ENCODE measurements at places on chromosomes 2 and 18.

DNA sequence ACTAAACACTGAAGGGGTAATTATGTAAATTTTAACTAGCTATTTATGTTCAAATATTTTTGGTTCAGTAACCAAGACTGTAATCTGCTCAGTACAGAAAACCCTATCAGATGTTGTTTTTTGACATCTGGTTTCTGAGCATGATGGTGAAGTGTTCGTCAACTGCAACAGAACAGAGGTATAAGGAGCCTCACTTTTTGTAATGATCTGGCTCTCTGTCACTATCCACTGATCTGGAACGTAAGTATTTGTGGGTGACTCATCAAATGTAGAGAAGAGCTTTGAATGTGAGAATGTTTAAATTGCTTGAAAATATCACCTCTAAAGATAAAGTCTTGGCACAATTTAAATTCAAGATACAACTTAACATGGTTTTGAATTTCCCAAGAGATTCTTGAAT, 213.6 kb upstream of the FAM98A start:
- no peak for DNase-seq

DNA sequence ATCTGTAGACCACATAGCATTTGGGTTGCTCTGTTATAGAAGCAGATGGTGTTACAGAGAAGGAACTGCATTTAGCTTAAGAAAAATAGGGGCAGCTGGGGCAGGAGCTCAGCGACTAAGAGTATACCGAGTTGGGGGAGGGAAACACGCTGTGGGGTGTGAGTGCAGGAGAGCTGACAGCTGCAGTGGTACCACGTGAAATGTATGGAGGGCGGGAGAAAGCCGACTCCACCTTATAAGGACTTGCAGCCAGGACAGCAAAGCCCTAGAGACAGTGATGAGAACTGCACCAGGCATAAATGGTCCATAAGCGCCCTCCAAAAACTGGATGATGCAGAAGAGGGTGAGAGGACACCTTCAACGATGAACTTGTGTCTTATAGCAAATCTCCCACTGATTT, 237.6 kb downstream of the PRKCE start:
- no peak for DNase-seq

- no peak for DNase-seq
Observed at GRCh38 chr2:170878066-170878465, 51.0 kb upstream of the GORASP2 start.

- no peak for DNase-seq
Observed at GRCh38 chr18:10702206-10702605, 176.4 kb downstream of the NAPG start.

- no peak for DNase-seq
Observed at GRCh38 chr2:114294741-114295140, 147.7 kb upstream of the DPP10 start.

GRCh38 chr2:73033142-73033765, 38.3 kb downstream of the SFXN5 start:
- no peak for DNase-seq

- no peak for DNase-seq
Observed at GRCh38 chr2:39735648-39736047, 43.4 kb downstream of the THUMPD2 start.

DNA sequence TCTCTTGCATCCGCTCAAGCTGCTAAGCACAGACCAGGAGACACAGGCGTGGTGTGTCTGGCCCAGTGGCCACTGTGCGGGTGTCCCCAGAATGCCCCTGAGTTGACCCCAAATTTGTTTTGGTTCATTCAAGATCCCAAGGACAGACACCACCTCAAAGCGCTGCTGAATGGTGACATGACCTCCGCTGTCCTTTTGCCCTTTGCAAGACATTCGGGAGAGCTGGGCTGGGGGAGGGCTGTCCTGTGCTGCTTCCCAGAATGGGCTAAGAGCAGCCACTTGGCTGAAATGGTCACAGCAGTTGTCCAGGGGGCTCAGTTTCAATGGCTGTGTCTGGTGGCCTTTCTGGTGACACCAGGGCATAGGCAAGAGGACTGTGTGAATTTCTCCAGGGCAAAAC, 84.1 kb downstream of the SMIM21 start:
- no peak for DNase-seq

- no peak for DNase-seq
Observed at GRCh38 chr2:212520340-212520739, 18.3 kb downstream of the ERBB4 start.

DNA sequence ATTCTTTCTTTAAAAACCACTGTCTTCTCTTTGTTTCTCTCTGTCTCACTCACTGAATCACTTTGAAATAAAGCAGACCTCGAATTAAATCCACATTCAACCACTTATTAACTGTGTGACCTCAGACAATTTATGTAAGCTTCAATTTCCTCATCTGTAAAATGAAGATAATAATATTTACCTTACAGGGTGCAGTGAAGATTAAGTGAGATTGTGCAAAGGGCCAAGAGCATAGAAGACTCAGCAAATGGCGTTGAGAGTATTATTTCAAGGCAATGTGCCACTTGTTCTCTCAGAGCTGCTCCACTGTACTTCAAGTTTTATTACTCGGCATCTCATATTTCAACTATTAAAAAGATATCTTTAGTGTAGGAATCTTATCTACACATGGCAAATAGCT, 454.2 kb upstream of the HNRNPA3 start:
- DNase-seq = no peak

- DNase-seq = no peak
Observed at GRCh38 chr2:176093145-176093897, 800 bp downstream of the HOXD13 start.

DNA sequence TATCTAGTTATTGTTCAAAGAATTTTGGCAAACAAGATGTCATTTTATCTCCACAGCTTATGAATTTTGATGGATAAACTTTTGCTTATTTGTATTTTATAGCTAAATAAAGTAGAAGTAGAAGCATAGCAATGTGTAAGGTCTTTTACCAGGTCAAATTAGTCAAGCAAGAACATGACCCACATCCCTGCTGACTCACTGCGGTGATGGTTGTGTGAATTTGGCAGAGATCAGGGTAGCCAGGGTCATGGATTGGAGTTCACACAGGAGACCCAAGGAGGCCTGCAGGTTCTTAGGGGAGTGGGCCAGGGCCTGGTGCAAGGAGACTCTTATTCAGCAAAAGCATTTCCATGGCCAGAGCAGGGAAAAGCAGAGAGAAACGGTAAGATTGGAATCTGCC, 18.7 kb downstream of the SP140 start:
- no peak for DNase-seq

GRCh38 chr18:78496079-78496478, 483.5 kb upstream of the SALL3 start:
- DNase-seq = no peak

DNA sequence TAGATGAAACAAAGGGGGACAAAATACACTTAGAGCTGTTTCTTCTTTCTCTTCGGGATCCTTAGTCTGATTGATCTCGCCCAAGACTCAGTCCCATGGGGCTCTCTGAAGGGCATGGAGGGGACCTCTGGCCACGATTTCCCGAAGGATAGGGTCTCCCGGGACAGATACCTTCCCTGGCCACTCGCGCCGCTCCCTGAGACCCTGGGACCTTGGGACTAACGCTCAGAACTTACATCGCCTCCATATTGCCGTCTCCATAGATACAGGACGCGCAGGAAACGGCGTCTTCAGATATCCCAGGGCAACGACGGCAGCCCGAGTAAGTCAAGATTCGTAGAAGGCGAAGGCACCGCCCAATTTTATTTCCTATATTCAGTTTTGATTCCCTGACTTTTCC, at the start of gene CFAP65:
CFAP65 (minus strand) TSS at position 265 of the 400 bp plus-strand sequence. CDS start 2,468 bp downstream, outside the sequence.
- peak; percentile 57 for DNase-seq

GRCh38 chr2:28717339-28717758, 34.3 kb upstream of the PPP1CB start:
- DNase-seq = no peak

DNA sequence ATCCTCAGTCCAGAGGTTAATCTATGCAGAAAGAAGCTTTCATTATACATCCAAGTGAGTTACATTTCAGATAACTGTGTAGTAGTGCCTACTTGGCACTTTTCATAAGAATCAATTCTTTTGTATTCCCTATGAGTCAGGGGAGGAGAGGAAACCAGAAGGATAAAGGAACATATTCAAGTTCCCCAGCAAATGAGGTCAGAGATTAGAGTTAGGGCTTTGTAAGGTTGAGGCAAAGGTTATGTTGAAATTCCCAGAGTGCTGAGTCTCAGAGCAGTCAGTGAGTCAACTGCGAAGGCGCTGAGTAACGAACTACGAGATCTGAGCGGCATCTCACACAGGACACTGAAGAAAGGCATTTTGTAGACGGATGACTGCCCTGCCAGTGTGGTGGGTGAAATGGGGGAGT, 25.1 kb upstream of the ME2 start:
- DNase-seq = no peak

- DNase-seq = no peak
Observed at GRCh38 chr2:113850687-113851086, 39.2 kb upstream of the ACTR3 start.

GRCh38 chr2:32135409-32135808, 30.3 kb upstream of the SLC30A6 start:
- peak; percentile 24 for DNase-seq

- DNase-seq = no peak
Observed at GRCh38 chr18:58861861-58862301, 2.8 kb upstream of the ZNF532 start.

- peak; percentile 61 for DNase-seq
Observed at GRCh38 chr2:215418064-215418963, 17.6 kb downstream of the FN1 start.

GRCh38 chr2:147683380-147683779, 161.4 kb upstream of the ACVR2A start:
- DNase-seq = no peak

DNA sequence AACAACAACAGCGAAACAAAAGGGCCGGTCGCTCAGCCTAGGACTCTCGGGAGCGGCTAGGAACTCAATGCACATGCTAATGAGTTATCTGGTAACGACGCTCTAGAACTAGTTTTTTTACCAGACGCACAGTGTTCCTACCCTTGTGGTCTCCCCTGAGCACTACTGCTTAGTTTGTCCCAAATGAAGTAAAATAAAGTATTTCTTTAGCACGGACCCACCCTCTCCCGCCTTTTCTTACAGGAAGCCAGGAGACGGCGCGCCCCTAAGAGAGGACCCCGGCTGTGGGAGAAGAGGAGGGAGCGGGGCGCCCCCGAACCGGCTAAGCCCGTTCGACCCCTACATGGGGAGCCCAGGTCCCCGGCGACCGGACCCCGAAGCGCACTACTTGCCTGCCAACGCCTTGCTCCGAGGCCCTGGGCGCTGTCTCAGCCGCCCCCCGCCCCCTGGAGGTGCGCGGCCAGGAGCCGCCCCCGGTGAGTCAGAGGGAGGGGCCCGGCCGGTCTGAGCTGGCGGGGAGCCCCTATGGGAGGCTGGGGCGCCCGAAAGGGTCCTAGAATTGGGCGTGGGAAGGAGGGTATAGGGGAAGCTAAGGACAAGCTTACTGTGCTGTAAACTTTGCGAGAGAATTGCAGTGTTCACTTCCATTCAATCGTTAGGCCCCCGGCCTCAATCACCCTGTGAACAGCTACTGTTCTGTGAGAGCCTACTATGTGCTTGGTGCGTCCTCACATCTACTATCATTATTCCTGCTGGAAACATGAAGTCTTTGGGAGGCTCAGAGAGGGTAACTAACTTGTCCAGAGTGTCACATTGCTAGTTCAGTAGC, 3.6 kb upstream of the CAPG start:
- no peak for DNase-seq

DNA sequence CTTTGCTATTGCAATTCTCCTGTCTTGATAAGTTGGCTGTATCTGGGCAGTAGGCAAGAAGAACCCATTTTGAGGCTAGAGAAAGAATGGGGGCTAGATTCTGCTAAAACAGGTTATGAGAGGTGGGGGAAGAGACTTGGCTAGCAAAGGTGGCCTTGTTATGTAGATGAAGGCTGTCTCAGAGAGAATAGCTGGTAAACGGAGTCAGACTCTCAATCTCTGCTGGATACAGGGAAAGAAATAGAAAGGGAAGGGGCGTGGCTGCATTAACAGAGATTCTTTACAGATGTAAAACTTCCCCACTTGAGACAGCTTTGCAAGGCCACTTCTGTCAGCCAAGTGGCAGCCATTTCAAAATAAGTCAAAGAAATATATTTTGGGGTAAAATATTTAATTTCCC, 38.1 kb upstream of the ARHGAP25 start:
- no peak for DNase-seq

- no peak for DNase-seq
Observed at GRCh38 chr2:226660526-226660925, 139.1 kb downstream of the IRS1 start.

GRCh38 chr18:48913201-48913600, 37.6 kb downstream of the SMAD7 start:
- DNase-seq = peak; percentile 16

DNA sequence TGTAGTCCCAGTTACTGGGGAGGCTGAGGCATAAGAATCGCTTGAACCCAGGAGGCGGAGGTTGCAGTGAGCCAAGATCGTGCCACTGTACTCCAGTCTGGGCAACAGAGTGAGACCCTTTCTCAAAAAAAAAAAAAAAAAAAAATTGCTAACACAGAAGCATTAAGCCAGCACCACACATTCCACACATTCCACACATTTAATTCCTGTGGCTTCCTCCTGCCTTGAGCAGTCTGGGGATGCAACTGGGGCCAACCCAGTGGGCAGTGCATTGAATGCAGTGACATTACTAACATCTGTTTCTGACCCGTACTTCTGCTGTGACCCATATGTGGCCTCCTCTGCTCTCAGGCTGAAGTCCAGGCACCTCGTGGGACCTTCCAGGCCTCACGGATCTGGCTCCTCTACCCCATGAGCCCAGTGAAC, 107.0 kb downstream of the BCL2L11 start:
- DNase-seq = peak; percentile 57

- no peak for DNase-seq
Observed at GRCh38 chr18:79211844-79212243, 142.7 kb downstream of the ATP9B start.

- no peak for DNase-seq
Observed at GRCh38 chr2:121207494-121207893, 77.5 kb downstream of the TFCP2L1 start.

DNA sequence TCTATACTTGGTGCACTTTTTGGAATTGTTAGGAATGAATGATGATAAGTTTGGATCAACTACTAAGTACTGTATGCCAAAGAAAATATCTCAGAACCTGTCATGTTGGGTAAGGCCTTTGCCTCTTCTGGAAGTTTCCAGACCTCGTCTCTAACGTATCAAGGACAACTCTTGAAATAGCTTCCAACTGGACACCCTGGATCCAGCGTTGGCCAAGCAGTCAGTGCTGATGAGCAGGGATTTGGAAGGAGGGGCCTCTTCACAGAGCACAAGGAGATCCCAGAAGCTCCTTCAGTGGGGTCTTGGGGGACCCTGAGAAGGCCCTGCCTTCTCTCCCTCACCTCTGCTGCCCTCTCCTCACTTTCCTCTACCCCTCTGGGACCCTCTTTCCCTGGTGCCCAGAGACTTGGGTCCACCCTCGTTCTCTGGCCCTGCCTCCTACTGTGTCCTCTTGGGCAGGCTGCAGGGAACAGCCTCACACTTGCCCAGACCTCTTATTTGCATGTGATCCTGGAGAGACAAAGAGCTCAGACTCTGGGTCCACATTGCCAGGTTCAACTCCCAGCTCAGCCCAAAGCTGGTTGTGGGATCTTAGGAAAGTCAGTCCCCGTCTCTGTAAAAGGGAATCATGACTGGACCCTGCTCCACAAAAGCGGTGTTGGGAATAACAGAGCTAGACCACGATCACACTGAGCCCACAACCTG, 145.8 kb downstream of the COL6A3 start:
- no peak for DNase-seq

- no peak for DNase-seq
Observed at GRCh38 chr2:96691022-96691612, 48.6 kb downstream of the FER1L5 start.

GRCh38 chr2:40302751-40303325, 149.1 kb downstream of the SLC8A1 start:
- no peak for DNase-seq

- DNase-seq = no peak
Observed at GRCh38 chr2:241007880-241008710, 9.7 kb downstream of the SNED1 start.
